Effector CD4-positive, alpha-beta T cell (primary cell): ENCODE measurements at places on chromosomes 12 and 14.

- no peak for DNase-seq
These were observed 8.4 kb downstream of the GPRC5A start for GRCh38 chr12:12899530-12900380.

- no peak for DNase-seq
These were observed 41.4 kb upstream of the AMIGO2 start for GRCh38 chr12:47121146-47121545.

DNA sequence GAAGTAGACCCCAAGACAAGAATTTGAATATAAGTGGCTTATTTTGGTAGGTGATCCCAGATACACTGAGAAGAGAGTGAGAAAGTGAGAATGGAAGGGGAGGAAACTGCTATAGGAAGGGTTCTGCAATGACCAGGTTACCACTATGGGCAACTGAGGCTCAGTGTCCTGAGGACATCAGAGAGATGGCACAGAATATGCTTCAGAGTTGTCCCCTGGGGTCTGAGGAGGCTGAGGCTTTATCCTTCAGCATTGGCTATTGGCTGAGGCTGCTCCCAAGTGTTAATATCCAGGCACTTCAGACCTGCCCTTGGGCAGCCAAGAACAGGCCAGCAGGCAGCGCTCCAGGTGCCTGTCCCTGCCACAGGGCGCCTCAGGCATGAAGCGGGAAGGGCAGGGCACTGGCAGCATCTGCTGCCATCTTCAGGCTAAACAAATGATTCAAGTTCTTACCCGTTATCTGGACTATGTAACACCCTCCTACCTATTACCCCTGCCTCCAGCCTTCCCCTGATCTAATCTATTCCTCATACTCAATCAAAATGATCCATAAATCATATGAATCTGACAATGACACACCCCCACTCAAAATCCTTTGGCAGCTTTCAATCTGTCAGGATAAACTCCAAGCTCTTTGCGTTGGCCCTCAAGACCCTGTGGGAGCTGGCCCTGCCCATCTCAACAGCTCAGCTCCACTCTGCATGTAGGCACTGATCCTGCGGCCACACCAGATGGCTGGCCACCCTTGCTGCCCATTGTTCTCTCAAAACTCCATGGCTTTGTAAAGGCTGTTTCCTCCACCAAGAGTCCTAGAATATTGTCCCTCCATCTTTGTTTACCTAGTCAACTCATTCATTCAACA lies 42.4 kb downstream of the CKAP4 start:
- no peak for DNase-seq

GRCh38 chr12:29882846-29883245 lies 99.1 kb upstream of the TMTC1 start:
- no peak for DNase-seq

GRCh38 chr14:99524804-99525698 lies 43.8 kb downstream of the CCNK start:
- DNase-seq = no peak

GRCh38 chr12:119391673-119392072 lies 57.1 kb downstream of the CCDC60 start:
- no peak for DNase-seq

- DNase-seq = no peak
These were observed 255.3 kb upstream of the GARIN6 start for GRCh38 chr12:99392091-99392850.

DNA sequence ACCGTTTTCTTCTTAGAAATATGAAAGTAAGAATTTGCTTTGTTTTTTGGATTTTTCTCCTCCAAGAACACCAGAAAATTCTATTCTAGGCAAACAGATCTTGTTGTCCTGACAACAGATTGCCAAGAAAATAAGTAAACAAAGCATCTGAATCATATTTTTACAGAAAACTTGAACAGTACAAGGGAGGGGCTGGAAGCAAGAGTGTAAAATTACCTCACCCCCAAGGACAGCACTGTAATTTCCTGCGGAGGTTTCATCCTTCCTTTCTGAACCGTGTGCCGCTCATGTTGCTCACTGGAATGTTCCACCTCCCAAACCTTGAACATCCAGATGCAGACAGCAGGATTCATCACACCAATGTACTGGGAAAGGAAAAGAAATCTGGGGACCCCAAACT lies 5.4 kb upstream of the CAMKK2 start:
- DNase-seq = no peak

DNA sequence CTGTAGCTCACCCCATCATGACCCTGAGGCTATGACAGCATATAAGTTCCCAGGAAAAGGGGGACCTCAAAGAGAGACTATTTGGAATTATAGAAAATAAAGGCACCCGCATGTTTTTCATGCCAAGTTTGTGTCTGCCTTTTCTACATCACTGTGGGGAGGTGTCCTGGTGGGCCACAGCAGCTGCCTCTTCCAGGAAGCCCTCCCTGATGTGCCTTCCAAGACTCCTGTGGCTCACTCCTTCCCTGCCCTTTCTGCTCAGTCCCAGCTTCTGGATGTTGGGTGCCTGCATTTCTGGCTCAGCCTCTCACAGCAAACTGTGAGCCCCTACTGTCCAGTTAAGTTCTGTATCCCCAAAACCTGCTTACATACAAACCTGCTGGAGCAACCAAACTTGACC lies 36.3 kb upstream of the BEGAIN start:
- no peak for DNase-seq

DNA sequence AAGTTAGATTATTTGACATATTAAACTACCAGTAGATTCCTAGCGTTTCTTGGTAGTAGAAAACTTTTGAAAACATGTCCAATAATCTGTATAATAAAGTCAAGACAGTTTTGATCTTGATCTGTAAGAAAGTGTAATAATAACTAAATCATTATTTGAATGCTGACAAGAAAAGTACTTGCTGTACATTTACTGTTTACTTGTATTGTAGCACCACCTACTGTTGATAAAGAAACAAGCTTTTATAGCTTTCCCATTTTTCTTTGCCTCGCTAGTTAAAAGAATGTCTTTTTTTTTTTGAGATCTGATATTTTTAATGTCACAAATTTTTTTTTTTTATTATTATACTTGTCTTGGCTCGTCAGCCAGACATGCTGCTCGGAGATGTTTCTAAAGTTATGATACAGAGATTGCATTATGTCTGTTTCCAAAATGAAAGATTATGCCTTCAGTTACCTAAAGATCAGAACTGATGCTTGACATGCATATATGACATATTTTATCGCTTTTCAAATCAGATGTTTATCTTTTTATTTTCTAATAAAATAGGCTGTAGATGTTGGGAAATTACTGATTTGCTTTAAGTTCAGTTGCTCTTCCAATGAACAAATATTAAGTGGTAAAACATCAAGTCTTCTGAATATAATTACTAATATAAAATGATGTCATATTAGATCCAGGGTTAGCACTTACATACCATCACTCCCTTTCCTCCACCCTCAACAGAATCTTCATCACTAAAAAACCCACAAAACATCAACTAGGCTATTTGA lies 140.5 kb downstream of the AKAP6 start:
- DNase-seq = no peak

DNA sequence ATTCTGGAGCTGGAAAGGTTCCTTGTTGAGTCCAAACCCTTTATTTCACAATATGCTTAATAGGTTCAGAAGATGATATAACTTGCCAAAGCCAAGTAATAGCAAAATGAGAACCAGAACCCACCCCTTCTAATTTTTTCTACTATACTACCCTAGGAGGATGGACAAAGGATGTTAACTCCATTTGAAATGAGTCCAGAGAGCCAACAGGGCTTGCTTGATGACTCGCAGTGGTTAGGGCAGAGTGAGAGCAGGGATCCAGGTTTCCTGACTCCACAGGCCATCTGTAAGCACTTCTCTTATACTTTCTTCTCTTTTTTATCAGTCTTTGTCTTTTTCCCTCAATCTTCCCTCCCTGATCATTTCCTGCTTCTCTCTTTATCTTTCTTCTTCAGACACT lies 668.1 kb downstream of the MED13L start:
- DNase-seq = no peak

- DNase-seq = no peak
These were observed 7.5 kb downstream of the KLRG1 start for GRCh38 chr12:8996682-8997405.

DNA sequence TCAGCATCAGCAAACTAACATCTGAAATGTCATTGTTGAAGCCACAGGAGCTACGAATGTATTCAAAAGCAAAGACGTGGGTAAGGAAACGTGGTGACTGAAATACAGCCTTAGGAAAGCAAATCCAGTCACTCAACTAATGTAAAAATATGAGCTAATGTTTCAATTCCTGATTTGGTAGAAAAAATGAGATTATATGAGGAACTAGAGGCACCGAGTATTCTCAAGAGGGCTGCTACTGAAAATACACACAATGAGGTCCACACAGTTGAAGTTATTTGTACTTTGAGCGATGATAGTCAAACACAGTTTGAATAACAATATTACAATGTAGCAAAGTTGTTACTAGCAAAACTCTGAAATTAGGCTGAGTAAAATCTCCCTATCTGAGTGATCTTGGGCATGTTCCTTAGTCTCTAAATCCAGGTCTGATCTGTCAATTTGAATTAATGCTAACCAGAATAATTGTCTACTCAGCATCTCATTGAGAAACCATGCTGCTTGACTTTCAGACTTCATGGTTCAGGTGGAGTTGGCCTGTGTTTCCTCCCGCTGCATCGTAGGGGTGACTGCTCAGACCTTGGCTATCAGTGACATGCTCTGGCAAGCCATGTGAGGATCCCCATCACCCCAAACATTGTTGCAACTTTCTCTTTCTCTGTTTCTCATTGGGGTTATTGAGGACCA lies 467.1 kb upstream of the SOX5 start:
- no peak for DNase-seq

DNA sequence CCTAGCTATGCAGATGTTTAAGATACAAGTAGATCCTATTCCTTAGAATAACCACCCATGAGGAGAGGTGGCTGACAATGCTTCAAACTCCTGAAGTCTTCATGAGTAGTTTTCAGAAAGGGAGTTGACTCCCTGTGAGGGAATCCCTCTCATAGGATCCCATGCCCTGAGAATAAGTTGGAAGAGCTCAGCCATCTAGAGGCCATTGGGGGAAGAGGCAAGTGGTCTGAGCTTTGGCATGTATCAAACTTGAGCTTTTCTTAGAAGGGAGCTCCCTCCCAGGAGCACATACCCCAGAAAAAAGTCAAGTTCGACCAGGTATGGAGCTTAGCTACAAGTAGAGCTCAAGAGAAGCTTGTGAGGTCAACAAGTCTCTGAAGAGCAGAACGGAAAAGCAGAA lies 165.7 kb upstream of the RBM19 start:
- no peak for DNase-seq

DNA sequence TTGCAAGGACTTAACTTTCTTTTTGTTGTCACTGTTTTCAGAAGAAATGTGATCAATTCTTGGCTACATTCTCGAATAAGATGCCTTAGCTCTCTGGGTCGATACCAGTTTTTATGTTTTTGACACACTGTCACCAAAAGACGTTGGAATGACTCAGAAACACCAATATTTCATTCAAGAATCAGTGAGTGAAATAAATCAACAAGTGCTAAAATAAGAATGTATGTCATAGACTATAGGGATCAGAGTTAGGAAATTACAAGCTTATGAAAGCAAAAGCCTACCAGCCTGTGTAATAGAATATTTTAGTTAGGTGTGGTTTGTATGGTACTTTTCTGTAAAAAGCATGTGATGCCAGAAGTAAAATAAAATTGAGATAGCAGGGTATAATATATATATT lies 17.8 kb downstream of the PPHLN1 start:
- DNase-seq = no peak

DNA sequence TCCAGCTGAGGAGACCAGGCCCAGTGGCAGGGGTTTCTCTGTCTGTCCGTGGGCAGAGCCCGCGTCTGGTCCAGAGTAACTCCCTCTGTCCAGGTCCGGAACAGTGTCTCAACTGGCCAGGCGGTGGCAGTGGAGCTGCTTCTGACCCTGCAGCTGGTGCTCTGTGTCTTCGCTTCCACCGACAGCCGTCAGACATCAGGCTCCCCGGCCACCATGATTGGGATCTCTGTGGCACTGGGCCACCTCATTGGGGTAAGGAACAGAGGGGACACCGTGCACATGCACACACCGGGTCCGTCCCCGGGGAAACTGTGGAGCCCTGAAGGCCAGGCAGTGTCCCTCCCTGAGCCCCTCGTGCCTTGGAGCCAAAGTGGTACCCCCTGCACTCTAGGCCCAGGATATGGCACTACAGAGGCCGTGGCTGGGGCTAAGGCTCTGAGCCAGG lies 1.5 kb downstream of the AQP6 start:
- no peak for DNase-seq

DNA sequence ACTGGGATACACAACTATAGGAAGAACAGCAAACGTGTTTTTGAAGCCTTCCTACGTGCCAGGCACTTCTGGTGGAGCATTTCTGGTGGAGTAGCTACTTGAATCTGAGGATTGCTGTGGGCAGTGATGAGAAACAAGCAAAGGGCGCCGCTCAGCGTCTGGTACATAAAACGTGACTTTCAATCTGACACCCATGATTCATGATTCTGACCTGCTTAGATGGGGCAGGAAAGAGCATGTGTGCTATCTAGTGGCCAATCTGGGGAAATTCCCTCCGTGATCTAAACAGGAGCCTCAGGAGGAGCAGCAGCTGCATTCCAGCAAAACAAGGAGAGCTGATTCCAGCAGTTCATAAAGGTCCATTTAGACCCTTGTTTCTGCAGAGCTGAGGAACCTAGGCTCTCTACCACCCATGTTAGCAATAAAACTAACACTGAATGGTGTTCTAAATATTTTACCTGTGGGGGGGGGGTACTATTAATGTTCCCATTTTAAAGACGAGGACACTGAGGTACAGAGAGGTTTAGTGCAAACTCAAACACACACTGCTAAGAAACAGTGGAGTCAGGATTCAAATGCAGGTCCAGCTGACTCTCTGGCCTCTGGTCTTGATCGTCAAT lies 37.8 kb downstream of the PAH start:
- no peak for DNase-seq

DNA sequence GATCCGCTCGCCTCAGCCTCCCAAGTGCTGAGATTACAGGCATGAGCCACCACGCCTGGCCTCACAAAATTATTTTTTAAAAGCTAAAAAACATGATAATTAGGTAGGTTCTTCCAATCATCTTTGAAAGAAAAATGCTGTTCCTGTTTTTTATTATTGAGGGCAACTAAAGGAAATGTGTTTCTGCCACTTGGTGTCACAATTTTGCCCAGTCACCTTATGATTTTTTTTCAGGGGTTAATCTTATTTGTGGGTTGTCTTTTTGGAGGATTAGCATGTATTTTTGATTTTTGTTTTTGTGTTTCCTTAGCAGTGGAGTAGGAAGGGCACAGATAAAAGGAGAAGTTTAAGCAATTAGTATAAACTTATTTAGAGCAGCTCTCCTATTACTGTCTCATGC lies 79.8 kb downstream of the PRORP start:
- DNase-seq = no peak

- DNase-seq = no peak
These were observed 1.4 kb upstream of the MAP4K5 start for GRCh38 chr14:50533806-50534205.

GRCh38 chr14:30559638-30560091 lies 707 bp downstream of the G2E3 start:
- no peak for DNase-seq

- DNase-seq = no peak
These were observed 1.3 kb downstream of the GLI1 start for GRCh38 chr12:57460841-57461275.

GRCh38 chr12:116165036-116165425 lies 112.5 kb downstream of the MED13L start:
- no peak for DNase-seq

- no peak for DNase-seq
These were observed 1.9 kb downstream of the KIF5A start for GRCh38 chr12:57551637-57552305.
